Dermis microvascular lymphatic vessel endothelial cell (primary cell): ENCODE measurements at places on chromosomes 6 and 20. TPM values are rescaled to one million over a fixed set of nuclear protein-coding genes. Genes with fewer than 3 reads are reported as not detected.

Gene CALHM5
- total RNA-seq = 0.64 and 1.4 TPM in 2 replicates

Gene FHL5
- not detected in 2 replicates for total RNA-seq

Gene KIF6
- total RNA-seq = 0.13 and 0.38 TPM in 2 replicates

Gene EEF1A2
- total RNA-seq = 9.2 and 22.0 TPM in 2 replicates

Gene NRN1
- total RNA-seq = 28.1 and 34.0 TPM in 2 replicates

Gene CCDC170
- under 0.01 TPM in 2 replicates for total RNA-seq

- DNase-seq = no peak
These were observed 601.7 kb upstream of the ARID1B start for GRCh38 chr6:156175433-156175832.

DNA sequence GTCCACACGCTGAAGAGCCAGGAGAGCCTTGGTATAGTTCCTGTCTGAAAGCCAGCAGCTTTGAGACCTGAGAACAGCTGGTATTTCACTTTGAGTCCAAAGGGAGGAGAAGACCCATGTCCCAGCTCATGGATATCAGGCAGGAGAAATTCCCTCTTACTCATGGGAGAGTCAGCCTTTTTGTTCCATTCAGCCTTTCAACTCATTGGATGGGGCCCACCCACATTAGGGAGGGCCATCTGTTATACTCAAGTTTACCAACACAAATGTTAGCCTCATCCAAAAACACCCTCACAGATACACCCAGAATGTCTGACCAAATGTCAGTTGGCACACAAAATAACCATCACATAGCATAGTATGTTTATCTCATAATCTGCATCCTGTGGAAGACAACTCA lies 80.1 kb downstream of the GMDS start:
- no peak for DNase-seq

DNA sequence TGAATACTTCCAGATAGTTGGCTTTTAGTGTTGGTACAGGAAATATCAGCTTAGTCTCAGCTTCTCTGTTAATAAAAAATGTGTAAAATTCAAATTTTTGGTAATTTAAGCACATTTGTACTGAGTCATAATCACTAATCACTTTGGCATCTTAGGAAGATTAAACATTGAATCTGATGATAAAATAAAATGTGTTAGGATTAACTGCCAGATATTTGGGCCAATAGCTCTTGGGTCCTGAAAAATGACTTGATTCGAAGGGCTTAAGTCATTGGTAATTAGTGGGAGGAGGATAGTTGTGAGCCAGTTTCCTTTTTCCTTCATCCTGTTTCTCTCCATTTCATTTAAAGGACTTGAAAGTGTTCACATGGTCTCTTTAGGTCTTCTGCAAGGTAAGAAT lies 426.1 kb downstream of the RFPL4B start:
- DNase-seq = no peak

DNA sequence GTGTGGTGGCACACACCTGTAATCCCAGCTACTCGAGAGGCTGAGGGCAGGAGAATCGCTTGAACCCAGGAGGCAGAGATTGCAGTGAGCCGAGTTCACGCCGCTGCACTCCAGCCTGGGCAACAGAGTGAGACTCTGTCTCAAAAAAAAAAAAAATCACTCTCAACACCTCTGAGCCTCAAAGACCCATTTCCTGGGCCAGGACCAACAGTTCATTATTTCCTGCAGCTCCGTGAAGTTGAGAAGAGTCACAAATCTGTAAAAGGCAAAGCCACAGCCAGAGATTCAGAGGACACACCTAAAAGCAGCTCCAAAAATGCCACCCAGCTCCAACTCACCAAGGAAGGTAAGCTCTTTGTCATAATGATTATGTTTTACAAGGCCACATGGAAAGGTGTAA lies 15.2 kb upstream of the NOP56 start:
- no peak for DNase-seq

DNA sequence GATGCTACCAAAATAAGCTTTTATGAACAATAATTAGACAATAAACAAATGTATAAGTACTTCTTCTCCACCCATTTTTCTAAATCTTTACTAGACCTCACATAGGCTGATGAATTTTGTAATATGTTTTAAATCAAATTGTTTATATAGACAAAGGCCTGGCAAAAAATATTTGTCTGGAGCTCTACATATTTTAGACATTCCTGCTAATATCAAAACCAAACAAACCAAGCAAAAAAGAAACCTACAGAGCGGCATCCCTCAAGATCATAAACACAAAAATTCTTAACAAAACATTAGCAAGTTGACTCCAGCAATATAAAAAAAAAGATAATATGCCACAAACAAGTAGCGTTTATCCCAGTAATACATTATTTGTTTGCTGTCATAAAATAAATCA lies 87.2 kb downstream of the ADAT2 start:
- no peak for DNase-seq

- DNase-seq = no peak
These were observed 209.9 kb downstream of the ANKRD60 start for GRCh38 chr20:58018590-58018989.

- DNase-seq = no peak
These were observed 126.5 kb upstream of the JAG1 start for GRCh38 chr20:10800288-10800687.

DNA sequence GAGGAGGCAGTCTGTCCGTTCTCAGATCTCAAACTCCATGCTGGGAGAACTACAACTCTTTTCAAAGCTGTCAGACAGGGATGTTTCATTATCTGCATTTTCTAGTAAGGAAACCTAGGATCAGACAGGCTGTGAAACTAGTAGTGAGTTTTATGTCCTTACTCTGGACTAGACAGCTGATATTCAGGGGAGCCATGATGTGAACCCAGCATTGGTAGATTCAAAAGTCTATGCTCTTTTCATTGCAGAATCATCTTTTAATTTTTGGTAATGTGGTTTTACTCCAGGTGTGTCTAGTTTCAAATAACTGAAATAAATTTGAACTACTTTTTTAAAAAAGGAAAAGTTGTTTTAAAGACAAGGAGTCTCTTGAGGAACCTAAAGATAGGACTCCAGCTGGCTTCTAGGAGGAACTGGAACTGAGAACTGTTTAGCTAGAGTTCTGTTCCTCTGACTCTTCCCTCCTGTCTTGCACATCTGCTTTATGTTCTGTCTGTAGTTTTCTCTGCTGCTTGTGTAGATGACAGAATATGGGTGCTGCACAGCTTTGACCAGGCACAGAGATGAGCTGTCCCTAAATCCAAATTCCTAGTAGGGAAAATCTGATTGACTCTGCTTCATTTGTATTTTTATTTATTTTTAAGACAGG lies 27.8 kb upstream of the RNF144B start:
- DNase-seq = no peak

- no peak for DNase-seq
These were observed 661.4 kb upstream of the HS3ST5 start for GRCh38 chr6:115004204-115004603.

DNA sequence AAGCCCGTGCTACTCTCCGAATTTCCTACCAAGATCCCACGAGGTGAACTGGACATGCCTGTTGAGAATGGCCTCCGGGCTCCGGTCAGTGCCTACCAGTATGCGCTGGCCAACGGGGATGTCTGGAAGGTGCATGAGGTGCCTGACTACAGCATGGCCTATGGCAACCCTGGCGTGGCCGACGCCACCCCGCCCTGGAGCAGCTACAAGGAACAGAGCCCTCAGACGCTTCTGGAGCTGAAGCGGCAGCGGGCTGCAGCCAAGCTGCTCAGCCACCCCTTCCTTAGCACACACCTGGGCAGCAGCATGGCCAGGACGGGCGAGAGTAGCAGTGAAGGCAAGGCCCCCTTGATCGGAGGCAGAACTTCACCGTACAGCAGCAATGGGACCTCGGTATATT lies 8.0 kb upstream of the FAM83D start:
- DNase-seq = no peak

DNA sequence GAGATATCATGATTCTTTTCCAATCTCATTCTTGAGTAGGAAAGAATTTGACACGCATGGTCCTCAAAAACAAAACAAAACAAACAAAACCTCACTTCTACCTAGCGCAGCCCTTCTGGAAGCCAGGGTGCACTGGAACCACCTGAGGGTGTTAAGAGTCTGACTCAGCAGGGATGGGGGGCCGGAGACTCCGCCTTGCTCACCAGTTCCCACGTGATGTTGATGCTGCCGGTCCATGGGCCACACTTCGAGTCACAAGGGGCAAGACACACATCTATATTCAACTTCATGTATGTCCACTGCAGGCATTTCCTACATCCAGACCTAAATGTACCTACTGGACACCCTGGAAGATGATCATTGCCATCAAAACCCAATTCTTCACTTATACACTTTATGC lies 30.4 kb downstream of the BFSP1 start:
- DNase-seq = no peak

DNA sequence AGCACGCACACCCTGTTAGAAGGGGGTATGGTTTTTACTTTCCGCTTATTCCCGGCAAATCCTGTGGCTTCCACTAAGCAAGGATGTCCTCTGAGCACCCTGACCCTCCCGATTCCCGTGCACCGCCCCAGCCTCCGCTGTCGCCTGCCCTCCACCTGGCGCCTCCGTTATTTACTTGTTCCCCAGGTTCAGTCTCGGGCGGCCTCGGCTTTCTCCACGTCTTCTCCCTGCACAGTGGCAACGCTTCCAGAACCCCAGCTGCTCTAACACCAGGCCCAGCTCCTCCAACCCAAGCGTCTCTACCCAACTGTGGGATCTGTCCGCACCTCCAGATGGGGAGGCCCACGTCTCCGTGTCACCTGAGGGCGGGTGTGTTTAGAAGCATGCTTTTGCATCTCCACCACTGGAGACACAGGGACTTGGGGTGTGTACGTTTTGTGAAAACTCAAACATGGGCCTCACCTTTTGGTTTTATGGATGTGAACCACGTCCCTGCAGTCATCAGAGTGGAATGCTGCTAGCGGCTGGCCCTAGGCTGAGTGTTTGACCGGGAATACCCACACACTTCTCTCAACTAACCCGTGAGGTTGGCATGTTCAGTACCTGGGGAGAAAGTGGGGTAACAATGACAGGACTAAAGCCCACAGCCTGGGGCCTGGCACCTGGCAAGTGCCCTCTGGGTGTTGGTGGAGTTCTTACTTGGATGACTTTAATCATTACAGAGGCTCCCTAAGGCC lies 79.9 kb downstream of the THBS2 start:
- no peak for DNase-seq

GRCh38 chr6:165864218-165864617 lies 201.2 kb upstream of the PDE10A start:
- DNase-seq = no peak

GRCh38 chr6:164996838-164997237 lies 312.6 kb downstream of the C6orf118 start:
- no peak for DNase-seq

GRCh38 chr6:23176883-23177282 lies 607.5 kb downstream of the HDGFL1 start:
- DNase-seq = peak; percentile 87

GRCh38 chr6:4412077-4412476 lies 276.7 kb upstream of the ECI2 start:
- no peak for DNase-seq

DNA sequence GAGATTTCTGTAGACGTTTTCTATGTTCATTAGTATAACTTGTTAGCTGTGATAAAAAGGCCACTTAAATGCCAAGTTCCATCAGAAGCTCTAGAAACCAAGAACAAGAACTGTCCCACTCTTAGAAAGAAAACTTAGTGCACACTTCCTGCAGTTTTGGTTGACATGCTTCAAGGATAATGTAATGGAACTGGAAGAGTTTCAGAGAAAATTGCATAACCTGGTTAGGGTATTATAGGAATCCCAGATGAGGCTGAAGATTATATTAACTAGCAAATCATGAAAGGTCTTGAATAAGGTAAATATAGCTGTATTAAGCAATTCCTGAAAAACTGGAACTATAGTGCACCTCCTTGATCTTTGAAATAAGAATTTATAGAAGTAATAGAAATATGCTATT lies 1.8 kb upstream of the PHACTR2 start:
- no peak for DNase-seq

DNA sequence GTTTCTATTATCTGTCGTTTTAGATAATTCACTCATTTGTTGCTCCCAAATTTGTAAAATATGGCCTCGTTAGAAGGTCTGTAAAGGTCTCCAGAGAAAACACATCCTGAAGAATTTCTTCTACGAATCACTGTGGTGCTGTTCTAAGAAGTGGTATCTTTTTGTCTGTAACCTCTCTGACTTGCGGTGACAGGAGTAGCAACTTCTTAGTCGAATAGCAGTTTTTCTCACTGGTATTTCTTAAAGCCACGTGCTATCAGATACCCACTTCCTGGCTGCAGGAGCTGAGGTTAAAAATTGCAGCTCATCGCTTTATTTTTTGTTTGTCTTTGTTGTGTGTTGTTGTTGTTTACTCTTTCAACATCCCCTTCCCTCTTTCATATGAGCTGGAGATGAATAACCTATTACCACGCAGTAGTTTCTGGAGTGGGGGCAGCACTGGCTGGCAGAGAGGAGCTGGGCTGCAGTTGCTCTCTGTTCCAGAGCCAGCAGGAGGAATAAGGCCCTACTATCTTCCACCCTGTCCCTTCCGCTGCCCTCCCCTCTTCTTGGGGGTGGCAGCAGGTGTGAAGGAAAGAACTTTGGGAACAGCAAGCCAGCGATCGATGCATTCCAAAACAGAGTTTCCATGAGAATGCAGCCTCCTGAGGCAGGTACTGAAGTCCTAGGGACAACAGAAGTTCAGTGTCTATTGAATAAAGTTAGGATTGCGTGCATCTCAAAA lies 64.7 kb downstream of the C6orf118 start:
- no peak for DNase-seq

DNA sequence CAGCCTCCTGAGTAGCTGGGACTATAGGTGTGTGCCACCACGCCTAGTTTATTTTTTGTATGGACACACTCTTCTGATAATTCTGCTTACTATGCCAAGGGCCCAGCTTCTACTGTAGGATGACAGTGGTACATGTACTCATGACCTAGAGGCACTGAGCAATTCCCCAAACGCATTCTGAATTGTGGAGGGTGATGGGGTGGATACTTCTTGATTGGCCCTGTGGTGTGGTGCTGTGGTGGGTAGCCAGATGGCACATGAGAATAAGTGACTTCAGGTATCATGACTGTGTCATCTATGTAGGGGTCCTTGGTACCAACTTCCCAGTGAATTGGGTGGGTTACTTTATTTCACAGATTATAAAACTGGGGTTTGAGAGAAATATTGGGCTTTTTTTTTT lies 11.0 kb downstream of the DNMT3B start:
- DNase-seq = no peak

- DNase-seq = no peak
These were observed 164.0 kb upstream of the HEY2 start for GRCh38 chr6:125585470-125585869.

DNA sequence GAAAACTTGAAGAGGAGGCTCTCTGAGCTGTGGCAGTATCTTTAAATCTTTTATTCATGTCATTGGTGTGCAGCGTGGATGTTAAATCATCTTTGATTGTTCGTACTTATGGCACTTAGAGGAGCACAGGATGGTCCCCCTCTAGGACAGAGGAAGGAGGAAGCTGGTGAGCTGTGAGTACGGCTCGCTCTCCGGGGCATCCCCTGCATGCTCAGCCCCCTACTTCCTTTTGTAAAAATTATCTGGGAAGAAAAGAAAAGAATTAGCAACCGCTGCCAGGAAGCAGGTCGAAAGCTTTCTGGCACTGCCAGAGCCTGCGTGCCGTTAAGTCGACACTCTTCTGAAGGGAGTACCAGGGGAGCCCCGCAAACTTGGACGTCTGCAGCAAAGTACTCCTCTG lies 158.5 kb downstream of the SYNDIG1 start:
- DNase-seq = no peak

GRCh38 chr6:121652726-121653623 lies 217.5 kb downstream of the GJA1 start:
- peak; percentile 35 for DNase-seq
